CD8-positive, alpha-beta memory T cell (primary cell): ENCODE measurements at places on chromosomes 7 and 10.

- no peak for DNase-seq
Observed at GRCh38 chr10:68010426-68010940, 64.6 kb downstream of the HERC4 start.

- no peak for DNase-seq
Observed at GRCh38 chr10:10824591-10825148, 193.0 kb upstream of the CELF2 start.

GRCh38 chr10:88913127-88913526 is 33.1 kb downstream of the STAMBPL1 start:
- DNase-seq = no peak

GRCh38 chr10:59872892-59873463 is 33.4 kb downstream of the CCDC6 start:
- DNase-seq = no peak
